Endodermal cell (in vitro differentiated cells): ENCODE measurements at places on chromosomes 1 and 21. TPM values are rescaled to one million over a fixed set of nuclear protein-coding genes. Genes with fewer than 3 reads are reported as not detected.

- peak; percentile 79 for DNase-seq
- H3K4me1 ChIP-seq: peaks cover 17% of the 10 kb centered on the region
- H3K27ac ChIP-seq: peak overlapping the region; percentile 52
- peak overlapping the region; percentile 26 for H3K4me3 ChIP-seq
- H3K27me3 ChIP-seq: no peaks in the 10 kb centered on the region
- peaks cover 14% of the 10 kb centered on the region for H3K36me3 ChIP-seq
Measured at GRCh38 chr1:240465531-240465940, 146.4 kb downstream of the GREM2 start.

DNA sequence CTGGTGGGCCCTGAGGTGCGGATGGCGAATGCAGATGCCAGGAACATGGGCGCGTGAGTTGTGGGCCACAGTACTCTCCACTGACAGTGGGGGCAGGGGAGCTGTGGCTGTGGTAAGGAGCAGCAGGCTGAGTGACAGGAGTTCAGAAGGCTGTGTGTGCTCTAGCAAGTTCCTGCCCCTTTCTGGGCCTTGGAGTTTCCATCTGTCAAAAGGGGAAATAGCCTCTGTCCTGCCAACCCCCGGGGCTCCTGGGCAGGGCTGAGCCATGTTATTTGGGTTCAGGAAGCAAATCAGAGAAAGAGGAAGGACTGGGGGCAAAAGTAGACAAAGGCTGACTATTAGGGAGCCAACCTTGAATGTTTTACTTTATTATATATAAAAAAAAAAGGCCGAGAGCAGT, 19.5 kb upstream of the MFN2 start:
- DNase-seq: no peak
- no peak overlapping the region for H3K27ac ChIP-seq
- no peaks in the 10 kb centered on the region for H3K4me1 ChIP-seq
- H3K36me3 ChIP-seq: peaks cover 42% of the 10 kb centered on the region

- no peaks in the 10 kb centered on the region for H3K36me3 ChIP-seq
- H3K4me1 ChIP-seq: no peaks in the 10 kb centered on the region
- DNase-seq: no peak
- H3K4me3 ChIP-seq: no peak overlapping the region
- no peak overlapping the region for H3K27ac ChIP-seq
Measured at GRCh38 chr1:62306065-62306464, 13.2 kb downstream of the KANK4 start.

- H3K27me3 ChIP-seq: no peaks in the 10 kb centered on the region
- no peaks in the 10 kb centered on the region for H3K4me1 ChIP-seq
- no peak for DNase-seq
- peaks cover 9% of the 10 kb centered on the region for H3K36me3 ChIP-seq
Measured at GRCh38 chr1:65230731-65231481, 78.4 kb upstream of the DNAJC6 start.

ESRRG gene
- total RNA-seq: 4.6 to 8.3 TPM (median 6.7 TPM) in 3 replicates

DNA sequence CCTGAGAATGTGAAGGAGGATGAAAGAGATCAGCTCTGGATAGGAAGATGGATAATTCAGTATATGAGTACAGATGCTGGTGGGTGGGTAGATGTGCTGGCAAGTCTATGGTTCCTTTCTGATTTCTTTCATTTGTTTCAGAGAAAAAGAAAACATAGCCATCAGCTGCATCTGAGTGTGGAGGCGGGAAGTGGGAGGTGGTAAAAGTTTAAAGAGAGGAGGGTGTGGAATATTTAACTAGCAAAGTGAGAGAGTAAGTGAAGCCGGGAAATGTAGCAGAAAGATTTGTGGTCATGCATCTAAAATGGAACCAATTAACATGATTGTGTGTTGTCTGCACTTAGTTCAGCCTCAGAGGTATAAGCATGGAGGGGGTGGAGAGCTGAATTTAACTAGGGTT, 16.4 kb downstream of the RPE65 start:
- DNase-seq: no peak
- no peaks in the 10 kb centered on the region for H3K4me1 ChIP-seq
- H3K27ac ChIP-seq: no peak overlapping the region
- no peaks in the 10 kb centered on the region for H3K36me3 ChIP-seq
